ENCODE measurements at places on chromosomes 6 and 20.

DNA sequence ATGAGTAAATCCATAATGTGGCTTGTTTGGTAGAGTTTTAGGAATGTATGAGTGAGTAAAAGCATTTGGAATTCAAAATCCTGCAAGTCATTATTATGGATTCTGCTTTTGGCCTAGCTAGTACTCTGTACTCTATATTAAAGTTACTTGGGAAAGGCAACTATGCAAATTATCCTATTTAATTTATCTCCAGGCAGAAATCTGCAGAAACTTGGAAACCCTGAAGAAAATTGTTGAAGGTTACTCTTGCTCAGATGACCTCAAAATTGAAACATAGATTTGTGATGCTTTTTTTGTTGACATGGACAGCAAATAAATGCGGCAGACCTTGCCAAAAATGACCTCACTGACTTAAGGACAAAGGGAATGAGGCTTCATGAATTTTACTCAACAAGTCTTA lies 477.1 kb upstream of the EYS start:
- DNase-seq, result no peak

DNA sequence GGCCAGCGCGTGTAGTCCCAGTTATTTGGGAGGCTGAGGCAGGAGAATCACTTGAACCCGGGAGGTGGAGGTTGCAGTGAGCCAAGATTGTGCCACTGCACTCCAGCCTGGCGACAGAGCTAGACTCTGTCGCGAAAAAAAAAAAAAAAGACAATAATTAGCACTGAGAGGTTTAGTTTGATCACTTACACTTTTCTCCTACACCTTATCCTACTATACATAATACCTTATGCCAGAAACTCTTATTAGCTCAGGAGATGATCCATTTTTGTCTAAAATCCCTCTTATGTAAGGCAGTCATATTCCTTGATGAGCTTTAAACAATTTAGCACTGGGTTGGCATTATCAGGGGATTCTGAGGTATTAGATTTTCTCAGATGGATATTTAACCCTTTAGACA lies 3.6 kb upstream of the MTFR2 start:
- DNase-seq, result no peak

DNA sequence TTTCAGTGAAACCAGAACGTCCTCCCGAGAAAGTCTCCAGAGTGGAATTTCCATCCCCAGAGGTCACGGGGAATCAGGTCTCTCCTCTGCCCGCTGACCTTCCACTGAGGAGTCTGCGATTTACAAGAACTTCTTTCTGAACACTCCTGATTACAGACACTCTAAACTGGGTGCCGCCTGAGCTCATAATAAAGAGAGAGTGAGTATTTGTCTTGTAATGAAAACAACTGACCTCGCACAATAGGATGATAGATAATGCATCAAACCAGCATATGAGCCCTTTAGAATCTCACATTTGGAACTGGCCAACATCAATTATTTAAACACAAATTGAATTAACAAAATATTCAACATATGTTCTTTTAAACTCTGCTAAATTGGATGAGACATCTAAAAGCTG lies 47.5 kb downstream of the DLL1 start:
- no peak for DNase-seq

DNA sequence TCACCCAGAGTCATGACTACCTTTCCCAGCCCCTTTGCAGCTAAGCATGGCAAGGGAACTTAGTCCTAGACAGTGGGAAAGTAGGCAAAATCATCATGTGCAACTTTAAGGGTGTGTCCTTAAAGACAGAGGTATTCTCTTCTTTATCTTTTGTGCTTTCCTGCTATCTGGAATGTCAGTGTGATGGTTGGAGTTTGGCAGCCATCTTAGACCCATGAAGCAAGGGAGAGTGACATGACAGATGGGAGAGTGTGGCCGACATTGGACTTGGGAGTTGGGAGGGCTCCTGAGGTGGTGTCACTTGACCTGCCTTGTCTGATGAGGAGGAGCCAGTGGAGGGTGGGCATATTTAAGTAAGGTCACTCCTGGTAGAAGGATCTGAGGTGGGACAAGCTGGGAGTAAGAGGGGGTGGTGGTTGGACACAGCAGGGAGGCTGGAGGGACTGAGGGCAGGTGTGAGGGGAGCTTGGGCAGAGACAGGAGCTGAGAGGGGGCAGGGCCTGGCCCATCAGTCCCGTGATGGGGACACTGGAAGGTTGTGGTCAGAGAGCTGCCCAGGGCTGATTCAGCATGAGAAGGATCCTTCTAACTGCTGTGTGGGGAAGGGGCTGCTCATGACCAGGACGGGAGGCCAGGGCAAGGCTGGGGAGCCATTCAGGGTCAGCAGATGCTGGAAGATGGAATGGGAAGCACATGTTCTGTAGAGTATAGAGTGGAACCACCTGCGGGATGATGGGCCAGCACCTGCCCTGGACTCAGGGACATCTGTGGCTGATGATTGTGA lies 29.5 kb upstream of the SULF2 start:
- no peak for DNase-seq

- no peak for DNase-seq
Observed at GRCh38 chr20:45828589-45828988, 1.5 kb upstream of the TNNC2 start.

- peak; percentile 36 for DNase-seq
Observed at GRCh38 chr6:143060806-143061596, at the start of gene AIG1. Gene AIG1 (plus strand): TSS chr6:143060889. CDS start chr6:143060926, 37 bp downstream.

DNA sequence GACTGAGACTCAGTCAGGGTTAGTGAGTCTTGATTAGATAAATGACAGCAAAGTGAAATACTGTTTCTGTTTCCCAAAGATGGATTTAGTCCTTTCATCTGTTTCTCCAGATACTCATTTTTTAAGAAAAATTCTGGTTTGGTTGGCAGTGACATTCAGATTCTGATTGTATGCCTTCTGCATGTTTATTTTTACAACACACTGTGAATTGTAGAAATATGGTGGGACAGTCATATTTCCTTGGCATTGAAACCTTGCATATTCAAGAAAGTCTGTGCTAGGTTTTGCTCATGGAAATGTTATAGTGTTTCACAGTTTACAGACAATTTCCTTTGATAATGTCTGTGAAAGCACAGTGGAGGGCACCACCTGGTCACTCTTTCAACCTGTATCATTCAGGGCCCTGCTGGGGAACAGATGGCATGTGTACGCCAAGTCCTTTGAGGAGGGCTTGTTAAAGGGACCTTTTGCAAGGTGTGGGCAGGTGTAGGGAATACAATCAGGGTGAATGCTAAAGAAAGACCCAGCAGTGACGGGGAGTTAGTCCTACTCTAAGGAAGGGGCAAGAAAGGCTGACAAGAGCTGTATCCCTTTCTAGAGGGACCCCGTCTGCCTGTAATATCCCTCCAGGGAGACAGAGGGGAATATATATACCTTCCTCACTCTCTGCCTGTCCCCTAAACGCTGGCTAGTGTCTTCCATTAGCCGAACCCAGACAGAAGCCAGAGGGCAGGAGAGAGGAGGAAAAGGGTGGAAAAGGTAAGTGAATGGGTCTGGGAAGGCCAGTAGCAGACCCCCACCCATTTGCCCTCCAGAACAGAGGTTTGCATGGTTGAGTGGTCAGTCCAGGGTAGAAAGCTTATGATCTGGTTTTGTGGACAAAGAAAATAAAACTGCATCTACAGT lies 10.2 kb downstream of the PLCB4 start:
- no peak for DNase-seq

- no peak for DNase-seq
Observed at GRCh38 chr6:33634161-33634727, 13.1 kb downstream of the ITPR3 start.

- DNase-seq, result no peak
Observed at GRCh38 chr6:22756365-22756764, 187.0 kb downstream of the HDGFL1 start.

DNA sequence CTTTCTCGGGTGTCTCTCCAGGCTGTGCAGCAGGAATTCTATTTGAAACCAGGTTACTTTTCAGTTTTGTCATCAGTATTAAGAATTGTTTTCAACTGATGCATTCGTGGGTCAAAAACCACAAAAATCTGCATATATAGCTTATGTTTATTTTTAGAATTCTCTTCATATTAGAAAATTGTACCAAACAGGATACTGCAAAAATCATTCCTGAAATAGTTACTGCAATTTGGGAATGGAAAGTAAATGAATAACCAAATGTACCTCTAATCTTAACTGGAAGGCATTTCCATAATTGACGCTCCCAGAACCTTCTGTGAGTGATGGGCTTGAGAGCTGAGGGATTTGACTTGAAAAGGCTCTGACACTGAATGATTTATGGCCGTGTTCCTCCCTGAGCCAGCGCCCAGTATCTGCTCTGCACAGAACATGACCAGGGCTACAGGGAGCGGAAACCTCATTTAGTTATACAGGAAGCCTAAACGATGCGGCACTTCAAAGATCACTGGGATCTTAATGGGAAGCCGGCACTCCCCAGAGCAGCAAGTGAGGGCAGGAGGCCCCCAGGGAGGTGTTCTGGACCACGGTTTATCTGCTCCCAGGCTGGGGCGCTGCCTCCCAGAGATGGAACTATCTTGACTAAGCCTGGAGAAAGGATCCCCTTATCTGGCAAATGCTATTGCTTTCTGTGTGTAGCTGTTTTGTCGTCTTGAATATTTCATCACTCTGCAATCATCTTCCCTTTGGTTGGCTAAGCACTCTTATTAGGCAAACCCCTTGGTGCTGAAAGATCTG lies 446.0 kb downstream of the QKI start:
- no peak for DNase-seq

GRCh38 chr6:157761331-157761921 lies 61.6 kb upstream of the SNX9 start:
- no peak for DNase-seq

DNA sequence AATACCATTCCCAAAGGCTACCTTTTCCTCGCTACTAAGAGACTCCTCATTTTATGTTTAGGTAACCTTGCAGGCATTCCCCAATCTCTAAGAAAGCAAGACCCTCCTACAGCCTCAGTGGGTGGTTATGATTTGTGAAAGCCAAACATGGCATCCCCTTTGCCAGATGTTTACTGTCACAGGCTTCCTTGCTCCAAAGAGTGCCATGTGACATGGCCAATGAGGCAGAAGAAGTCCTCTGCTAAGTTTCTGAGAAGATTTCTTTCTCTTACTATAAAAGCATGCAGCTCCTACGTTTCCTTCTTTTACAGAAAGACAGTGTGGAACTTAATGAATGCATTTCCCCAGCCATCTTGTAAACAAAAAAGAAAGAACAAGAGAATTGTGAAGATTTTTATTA lies 688.2 kb downstream of the TBC1D32 start:
- DNase-seq, result no peak

DNA sequence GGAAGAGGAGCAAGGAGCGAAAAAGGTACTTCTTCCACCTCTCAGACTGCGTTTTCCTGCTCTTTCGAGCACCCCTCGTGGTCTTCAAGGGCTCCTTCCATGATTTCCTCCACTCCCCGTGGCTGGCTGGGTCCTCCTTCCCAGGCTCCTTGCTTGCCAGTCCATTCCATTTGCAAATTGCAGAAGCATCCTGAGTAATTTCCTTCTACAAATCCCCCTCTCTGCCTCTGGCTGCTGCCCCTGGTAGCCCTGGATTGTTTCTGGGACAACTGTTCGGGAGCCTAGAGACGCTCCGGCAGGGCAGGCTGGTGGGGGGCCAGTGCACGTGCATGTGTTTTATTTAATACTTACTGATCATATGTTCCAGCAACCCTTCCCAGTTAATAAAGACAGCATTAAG lies 173.1 kb downstream of the ZMYND8 start:
- no peak for DNase-seq

DNA sequence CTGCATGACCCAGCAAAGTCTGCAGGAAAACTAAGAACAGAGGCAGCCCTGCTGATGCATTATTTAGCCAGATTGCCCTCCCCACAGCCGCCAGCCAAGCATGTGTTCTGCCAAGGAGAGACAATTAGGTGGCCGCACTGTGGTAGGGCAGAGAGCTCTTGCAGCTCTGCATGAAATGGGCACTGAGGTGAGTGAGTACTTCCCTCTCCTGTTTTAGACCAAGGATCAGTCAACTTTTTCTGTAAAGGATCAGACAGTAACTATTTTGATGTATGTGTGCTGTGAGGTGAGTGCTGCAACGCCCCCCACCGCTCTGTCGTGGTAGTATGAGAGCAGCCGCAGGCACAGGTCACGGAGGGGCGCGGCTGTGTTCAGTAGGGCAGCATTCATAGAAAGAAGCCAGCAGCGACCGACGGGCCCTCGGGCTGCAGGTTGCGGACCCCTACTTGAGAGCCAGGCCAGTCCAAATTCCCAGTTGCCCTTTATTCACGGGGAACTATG lies 23.8 kb upstream of the FAM50B start:
- DNase-seq, result no peak

GRCh38 chr6:32809171-32809570 lies 7.6 kb downstream of the HLA-DOB start:
- DNase-seq, result no peak

GRCh38 chr6:25925876-25926275 lies 4.6 kb downstream of the SLC17A2 start:
- DNase-seq, result no peak

GRCh38 chr6:129754750-129755149 lies 44.8 kb upstream of the ARHGAP18 start:
- DNase-seq, result no peak

DNA sequence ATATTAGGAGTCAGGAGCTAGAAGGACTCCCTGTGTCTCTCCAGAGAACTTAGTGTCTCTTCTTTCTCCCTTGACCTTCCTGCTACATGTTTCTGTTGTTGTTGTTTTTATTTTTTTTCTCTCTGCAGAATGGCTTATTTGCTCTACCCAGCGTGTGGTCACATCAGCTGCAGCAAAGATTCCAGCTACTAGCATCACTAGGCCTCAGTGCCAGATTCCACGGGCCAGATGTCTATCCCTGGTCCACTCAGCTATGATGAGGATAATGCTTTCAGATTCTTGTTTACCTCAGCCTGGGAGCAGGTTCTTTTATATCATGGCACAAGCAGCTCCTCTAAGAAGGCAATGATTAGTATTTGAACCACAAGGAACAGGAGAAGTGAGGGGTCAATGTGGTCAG lies 110.0 kb downstream of the PLCB1 start:
- no peak for DNase-seq

GRCh38 chr20:47489448-47489872 lies 12.2 kb upstream of the NCOA3 start:
- DNase-seq, result no peak

DNA sequence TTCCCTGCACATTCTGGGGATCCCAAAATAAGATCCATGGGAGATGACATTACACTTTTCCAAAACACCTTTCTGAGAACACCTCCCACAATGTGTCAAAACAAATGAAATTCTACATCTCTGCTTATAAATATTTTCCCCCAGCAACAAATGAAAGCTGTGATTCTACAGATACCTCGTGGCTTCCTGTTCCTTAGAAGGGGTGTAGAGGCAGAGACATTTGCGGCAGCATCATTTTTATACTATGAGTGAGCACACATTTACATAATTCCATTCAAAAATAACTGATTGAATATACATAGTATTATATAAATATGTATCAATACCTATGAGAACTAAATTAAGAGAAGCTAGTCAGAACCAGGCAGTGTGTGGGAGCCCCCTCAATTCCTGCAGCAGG lies 213.9 kb upstream of the JARID2 start:
- no peak for DNase-seq

GRCh38 chr20:19860737-19861136 lies 102.7 kb downstream of the RIN2 start:
- no peak for DNase-seq
